ENCODE measurements at places on chromosomes 12 and 14. TPM values are rescaled to one million over a fixed set of nuclear protein-coding genes. Genes with fewer than 3 reads are reported as not detected.

DNA sequence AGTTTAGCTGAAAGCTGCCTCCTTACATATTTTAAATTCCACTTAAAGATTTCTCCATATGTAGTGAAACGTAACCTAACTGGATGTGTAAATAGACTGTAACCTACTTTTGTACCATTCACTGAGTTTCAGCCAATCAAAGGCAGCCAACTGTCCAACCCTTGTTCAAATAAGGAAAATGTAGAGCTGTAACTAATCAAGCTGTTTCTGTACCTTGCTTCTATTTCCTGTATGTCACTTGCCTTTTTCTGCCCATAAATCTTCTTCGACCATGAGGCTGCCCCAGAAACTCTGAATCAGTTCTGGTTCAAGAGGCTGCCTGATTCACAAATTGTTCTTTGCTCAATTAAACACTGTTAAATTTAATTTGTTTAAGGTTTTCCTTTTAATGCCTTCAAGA lies 6.3 kb downstream of the SLC7A8 start:
- DNase-seq = no peak

GRCh38 chr12:80776706-80777105 lies 60.0 kb downstream of the MYF5 start:
- DNase-seq = no peak

DNA sequence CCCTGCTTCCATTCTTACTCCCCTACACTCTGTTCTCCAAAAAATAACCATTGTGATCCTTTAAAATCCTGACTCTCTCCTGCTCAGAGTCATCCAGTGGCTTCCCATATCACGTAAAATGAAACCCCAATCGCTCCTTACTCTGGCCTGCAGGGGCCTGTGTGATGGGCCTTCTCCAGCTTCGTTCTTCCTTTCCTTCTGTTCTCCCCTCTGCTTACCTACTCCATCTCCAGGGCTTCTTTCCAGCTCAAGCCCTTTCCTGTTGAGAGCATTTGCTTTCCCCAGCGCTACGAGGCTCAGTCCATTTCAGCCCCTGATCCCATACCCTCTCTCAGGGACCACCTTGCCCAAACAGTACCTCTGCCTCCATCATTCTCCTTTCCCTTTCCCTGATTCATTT lies 144.4 kb upstream of the ARHGAP5 start:
- DNase-seq = no peak

GRCh38 chr12:27711317-27711682 lies 668 bp downstream of the MRPS35 start:
- no peak for DNase-seq

DNA sequence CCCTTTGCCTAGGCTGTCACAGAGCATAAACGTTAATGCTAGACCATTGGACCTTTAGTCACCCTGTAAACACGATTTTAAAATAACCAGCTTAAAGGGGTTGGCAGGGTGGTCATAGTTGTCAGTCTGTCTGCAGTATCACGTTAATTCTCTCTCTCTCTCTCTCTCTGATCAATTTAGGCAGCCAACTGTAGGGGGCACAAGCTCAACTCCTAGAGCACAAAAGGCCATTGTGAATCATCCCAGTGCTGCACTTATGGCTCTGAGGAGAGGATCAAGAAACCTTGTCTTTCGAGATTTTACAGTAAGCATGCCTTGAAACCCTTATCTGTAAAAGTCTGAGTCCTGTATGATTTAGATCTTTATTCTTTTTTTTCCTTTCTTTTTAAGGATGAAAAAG lies 97.1 kb downstream of the SCAF11 start:
- no peak for DNase-seq

DNA sequence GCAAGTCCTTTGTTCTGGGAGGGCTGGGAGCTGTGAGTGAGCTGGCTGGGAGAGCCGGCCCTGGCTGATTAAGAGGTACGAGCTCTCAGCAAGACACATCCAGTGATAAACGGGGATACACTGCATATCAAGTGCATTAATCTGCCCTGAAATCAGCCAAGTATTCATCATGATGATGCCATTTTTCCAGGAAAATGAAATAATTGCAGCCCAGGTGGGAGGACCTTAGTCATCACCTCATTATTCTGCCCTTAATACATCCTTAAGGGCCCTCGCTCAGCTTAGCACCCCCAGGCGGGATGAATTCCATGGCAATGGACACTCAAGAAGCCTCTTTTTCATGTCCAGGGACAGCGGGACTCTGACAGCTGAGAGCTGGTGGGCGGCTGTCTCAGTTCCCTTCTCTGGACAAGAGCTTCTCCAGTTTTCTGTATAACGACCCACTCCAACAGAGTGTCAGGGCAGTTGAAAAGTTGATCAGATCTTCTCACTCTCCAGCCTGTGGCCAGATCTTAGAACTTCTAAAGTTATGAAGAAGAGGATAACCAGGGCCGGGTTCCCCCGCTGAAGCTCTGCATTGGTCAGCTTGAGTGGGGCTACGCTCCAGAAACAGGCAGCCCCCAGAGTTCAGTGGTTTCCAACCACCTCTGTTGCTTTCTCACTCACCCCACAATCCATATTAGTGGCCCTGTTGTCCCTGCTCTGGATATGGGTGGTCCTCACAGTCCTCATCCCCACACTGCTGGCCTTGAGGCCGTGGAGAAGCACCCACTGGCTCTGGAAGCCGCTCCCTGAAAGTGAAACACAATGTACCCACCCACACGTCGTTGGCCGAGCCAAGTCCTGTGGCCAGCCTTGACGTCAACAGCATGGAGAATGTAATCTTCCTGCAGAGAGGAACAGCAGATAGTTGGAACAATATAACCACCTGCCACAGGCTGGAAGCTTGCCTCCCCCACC lies 306.2 kb upstream of the DIO3 start:
- DNase-seq = peak; percentile 92

- DNase-seq = no peak
Measured at GRCh38 chr12:559208-559905, 99.6 kb downstream of the B4GALNT3 start.

DNA sequence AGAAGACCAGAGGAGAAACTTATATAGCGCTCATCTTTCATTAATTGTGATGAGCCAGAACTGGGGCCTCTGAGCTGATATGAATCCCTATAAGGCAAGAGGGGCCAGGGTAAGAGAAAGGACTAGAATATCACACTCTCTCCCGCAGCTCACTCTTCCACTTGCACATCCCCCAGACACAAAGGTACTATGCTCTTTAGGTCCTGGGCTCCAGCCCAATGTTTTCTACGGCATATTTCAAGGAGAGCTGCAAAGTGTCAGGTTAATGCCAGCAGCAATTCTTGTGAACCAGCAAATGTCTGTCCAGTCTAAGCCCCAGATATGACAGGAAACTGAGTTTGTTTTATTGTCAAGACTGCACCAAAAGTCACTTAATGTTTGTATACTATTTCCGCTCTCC lies 29.4 kb downstream of the PPP2R5E start:
- DNase-seq = no peak

DNA sequence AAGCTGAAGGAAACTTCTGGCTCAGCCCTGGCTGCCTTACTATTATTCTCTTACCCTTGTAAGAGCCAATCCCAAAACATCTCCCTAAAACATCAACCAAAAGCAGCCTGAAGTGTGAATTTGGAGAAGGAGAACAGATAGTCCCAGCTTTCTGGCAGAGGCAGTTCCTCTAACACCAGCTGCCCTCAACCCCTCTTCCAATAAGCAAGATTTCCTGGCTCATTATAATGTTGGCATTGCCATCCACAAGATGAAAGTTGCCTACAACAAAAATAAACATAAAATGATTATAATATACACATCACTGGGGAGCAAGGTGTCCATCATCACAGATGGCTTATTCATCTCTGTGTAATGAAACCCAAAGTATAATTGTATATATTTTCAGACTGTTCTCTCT lies 352.5 kb upstream of the CCDC196 start:
- no peak for DNase-seq

GRCh38 chr12:91627225-91627624 lies 444.6 kb upstream of the DCN start:
- DNase-seq = no peak

GRCh38 chr14:36989806-36990205 lies 182.6 kb downstream of the SLC25A21 start:
- DNase-seq = no peak

DNA sequence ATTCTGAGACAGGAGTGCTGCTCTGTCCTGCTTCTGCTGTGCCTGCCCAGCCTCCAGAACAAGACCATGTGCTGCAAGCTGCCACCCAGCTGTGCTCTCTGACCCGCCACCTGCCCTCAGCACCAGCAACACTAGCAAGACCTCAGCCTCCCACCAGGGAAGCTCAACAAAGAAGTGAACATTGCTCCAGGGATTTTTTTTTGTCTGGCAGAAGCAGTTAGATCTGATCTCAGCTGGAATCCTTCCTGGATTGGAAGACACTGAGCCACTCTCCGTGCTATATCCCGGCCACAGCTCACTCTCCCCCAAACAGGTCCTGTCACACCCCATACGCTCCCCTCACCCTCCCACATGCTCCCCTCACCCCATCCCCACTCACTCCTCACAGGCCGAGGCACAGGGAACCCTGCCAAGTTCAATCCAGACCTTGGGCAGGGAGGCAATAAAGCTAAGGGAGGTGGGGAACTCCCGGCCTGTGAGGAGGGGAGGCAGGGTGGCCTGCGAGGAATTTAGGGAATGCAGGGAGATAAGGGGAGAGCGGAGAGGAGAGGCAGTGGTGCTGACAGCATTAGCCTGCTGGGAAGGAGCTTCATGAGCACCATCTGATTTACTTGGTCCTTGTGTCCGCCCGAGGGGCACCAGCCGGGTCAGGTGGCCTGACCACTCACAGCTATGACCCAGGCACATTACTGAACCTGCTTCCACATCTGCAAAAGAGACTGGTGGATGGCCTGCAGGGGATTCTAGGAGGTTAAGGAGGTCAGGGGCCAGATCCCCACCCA lies 29.7 kb downstream of the CCDC85C start:
- no peak for DNase-seq

- DNase-seq = no peak
Measured at GRCh38 chr12:124770728-124771127, 92.9 kb downstream of the SCARB1 start.

GRCh38 chr14:81295958-81296923 lies 75.5 kb upstream of the GTF2A1 start:
- no peak for DNase-seq

- DNase-seq = no peak
Measured at GRCh38 chr12:52306731-52307130, 14.5 kb downstream of the KRT83 start.

DNA sequence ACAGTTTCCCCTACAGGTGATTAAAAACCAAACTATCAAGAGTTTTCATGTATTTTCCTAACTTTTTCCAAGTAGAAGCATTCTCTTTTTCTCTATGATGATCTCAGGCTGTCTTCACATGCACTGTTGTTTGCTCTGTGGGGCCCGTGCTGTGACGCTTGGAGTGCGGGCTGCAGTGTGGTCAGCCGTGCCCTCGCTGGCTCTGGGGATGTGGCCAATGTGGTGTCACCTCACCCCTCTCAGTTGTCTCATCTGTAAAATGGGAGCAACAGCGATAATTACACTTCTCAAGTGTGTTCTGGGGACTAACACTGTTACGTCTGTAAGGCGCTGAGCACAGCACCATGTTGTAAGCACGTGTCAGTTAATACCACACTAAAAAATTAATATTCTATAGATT lies 28.6 kb downstream of the DDX51 start:
- no peak for DNase-seq

DNA sequence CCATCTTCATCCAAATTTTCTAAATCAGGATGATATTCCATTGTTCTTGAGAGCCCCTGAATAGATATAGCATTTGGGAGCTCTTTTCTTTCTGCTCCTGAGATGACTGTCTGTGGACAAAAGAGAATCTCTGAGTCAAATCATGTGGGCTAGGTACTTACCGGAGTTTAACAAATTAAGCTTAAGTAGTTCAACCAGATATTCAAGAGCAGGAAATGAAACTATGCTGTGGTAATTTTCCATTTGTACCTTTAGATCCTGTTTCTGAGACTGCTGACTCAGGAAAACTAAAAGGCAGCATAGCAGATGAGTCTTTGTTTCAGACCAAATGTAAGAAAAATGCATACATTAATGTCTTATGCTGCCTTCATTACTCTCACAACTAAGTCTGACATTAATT lies at the start of gene CLEC7A:
CLEC7A (minus strand) TSS at position 158 of the 400 bp plus-strand sequence; CDS start at position 41, 117 bp downstream.
- DNase-seq = no peak

DNA sequence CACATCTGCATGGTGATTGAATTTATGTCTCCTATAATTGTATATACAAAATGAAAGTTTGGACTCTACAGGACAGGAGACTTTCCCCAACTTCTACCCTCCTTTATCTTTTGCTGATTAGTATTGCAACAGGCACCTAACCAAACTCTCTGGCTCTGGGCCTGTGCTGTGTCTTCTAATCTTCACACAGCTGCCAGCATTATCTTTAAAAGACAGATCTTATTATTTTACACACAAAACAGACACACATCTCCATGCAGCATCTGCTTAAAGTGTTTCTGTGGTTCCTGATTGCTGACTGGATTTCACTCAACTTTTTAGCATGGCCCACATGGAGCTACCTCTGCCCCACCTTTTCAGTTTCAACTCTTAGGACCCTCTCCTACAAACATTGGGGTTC lies 154.9 kb upstream of the PELI2 start:
- DNase-seq = no peak

- no peak for DNase-seq
Measured at GRCh38 chr12:14290951-14291350, 74.5 kb upstream of the ATF7IP start.

- no peak for DNase-seq
Measured at GRCh38 chr12:39816671-39817185, 197.1 kb upstream of the ABCD2 start.

DNA sequence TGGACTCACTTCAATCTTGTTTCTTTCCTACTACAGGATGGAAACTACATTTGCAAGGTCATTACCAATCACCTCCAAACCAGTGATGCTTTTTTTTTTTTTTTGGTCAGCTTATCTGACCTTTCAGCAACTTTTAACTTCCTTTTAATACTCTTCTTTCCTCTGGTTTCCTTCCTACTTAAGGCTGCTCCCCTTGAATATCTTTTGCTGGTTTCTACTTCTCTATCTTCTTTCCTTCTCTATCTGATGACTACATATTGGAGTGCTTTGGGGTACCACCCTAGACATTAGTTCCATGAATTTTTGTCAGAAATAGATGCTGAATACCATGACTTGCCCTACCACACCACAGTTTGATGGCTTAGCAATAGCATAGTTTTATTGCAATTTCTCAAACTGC lies 197.7 kb upstream of the DDHD1 start:
- no peak for DNase-seq

DNA sequence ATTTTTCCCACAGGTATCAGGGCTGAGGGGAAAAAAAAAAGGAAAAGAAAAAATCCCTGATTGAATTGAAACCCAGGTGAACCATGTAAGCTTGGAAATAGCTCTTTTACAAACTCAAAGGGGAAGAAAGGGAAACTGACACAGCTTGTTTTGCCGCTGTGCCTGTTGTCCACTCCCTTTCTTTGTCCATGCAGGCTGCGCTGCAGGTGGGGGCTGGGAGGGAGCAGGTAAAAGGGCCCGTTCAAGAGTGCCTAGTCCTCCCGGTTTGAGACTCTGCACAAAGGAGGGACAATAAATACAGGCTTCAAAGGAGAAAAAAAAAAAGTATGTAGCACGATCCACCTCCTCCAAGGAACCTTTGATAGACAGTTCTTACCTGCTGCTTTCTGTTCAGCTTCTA lies 194.8 kb downstream of the GRIN2B start:
- DNase-seq = no peak

The OR4E2 gene
- not detected for total RNA-seq

The OR4Q2 gene
- not detected for total RNA-seq

The PTGDR gene
- 0.42 TPM for total RNA-seq

The AICDA gene
- not detected for total RNA-seq

The RNASE8 gene
- total RNA-seq = not detected

The ARHGEF40 gene
- 47.3 TPM for total RNA-seq

The CAPZA3 gene
- total RNA-seq = not detected

The MOK gene
- 11.2 TPM for total RNA-seq

The GEMIN2 gene
- 13.7 TPM for total RNA-seq

The DPY19L2 gene
- 12.2 TPM for total RNA-seq

The SLC8A3 gene
- total RNA-seq = 0.83 TPM

The CCND2 gene
- total RNA-seq = 122 TPM

The RAD9B gene
- 0.98 TPM for total RNA-seq

The GDF3 gene
- total RNA-seq = not detected
